Stimulated activated CD4-positive, alpha-beta T cell treated with anti-CD3 and anti-CD28 coated beads, Interleukin-2, amount 100 ng/mL, for 24 hours (primary cell): ENCODE measurements at places on chromosomes 13 and 19.
A peak's percentile ranks its signal among the peaks of the same experiment; 100 is the strongest.

GRCh38 chr19:41154060-41154459 lies 39.0 kb upstream of the CYP2S1 start:
- DNase-seq: no peak

- DNase-seq: peak; percentile 94
Observed at GRCh38 chr19:4400135-4400936, at the start of gene SH3GL1. Gene SH3GL1 (minus strand): TSS chr19:4400547. CDS start chr19:4400368, 179 bp downstream.

GRCh38 chr19:16521715-16522289 lies 20.4 kb downstream of the CHERP start:
- no peak for DNase-seq

- peak; percentile 88 for DNase-seq
Observed at GRCh38 chr13:99656092-99656745, 154.9 kb downstream of the TM9SF2 start.

DNA sequence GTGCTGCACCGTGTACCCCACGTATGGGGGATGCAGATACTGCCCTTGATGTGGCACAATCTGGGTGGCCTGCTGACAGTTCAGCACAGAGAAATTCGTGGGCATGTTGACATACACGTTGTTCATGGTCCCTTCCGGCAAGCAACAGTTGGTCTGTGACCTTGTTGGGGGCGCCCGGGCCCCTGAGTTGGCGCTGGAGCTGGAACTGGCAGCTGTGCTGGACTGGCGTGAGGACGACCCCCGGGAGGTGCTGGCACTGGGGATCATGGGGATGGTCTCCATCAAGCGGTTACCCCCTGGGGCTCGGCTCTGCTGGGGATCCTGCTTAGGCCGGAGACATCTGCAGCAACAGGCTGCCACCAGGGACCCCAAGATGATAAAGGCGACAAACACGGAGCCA lies 5.2 kb downstream of the SHISA2 start:
- no peak for DNase-seq

DNA sequence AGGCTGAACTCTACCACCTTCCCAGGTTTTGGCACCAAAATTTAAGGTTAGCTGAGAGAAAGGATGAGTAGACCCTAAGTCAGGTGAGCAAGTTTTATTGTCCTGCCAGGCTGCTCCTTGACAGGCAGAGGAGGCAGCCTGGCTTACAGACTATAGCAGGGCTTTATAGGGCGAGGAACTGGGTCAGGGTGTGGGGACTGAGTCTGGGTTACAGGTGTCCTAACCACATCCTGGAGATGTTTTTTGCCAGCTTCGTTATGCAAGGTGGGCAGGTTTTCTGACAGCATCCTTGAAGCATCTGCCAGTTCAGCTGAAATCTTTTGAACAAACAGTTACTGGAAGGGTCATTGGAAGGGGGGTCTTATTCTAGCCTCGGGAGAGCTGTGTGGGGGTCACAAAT lies 905.7 kb upstream of the SLITRK5 start:
- DNase-seq: no peak

GRCh38 chr19:30558793-30559192 lies 186.6 kb downstream of the ZNF536 start:
- no peak for DNase-seq

DNA sequence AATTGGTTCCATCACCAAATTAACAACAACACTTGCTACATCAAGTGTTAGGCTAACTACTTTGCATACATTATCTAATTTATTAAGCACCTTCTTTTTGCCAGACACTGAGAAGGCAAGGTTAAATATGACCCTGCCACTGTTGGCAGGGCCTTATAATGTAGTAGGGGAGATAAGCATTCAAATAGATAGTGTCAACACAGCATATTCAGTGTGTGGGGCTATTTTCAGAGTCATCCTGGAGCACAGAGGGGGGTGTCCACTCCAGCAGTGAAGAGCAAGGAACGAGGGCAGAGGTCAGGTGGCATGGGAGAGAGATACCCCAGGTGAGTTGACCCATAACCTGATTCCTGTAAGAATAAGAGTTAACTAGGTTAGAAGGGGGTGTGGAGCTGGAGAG lies 121.6 kb downstream of the COG6 start:
- no peak for DNase-seq

- DNase-seq: no peak
Observed at GRCh38 chr19:52990759-52991418, 22.8 kb upstream of the ERVV-1 start.

- DNase-seq: peak; percentile 6
Observed at GRCh38 chr13:78978381-78978998, 319.5 kb upstream of the OBI1 start.

- DNase-seq: peak; percentile 44
Observed at GRCh38 chr19:1725100-1726064, 27.9 kb upstream of the ONECUT3 start.

GRCh38 chr19:39814595-39814994 lies 19.4 kb downstream of the DYRK1B start:
- no peak for DNase-seq

GRCh38 chr19:41111750-41112295 lies 2.4 kb upstream of the CYP2F1 start:
- DNase-seq: no peak

GRCh38 chr19:15210323-15210781 lies 9.6 kb upstream of the NOTCH3 start:
- DNase-seq: no peak

DNA sequence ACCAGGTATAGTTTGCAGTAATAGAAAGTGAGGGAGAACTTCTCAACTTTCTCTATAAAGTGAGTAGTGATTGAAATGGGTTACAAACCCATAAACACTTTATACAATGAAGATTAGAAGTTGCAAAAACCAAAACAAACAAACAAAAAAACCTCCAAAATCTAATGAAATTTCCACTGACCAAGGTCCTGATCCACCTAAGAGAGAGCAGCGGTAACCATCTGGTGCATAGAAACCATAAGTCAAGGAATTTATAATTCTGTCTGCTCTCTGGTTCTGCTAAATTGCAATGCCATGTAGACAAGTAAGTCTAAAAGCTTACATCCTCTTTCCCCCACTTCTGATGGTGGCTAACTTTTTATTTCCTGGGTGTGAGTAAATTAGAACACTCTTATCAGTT lies 463.4 kb downstream of the EFNB2 start:
- DNase-seq: no peak

GRCh38 chr13:53042877-53043276 lies 14.3 kb downstream of the OLFM4 start:
- no peak for DNase-seq
